ENCODE measurements at places on chromosomes 11 and 22. TPM values are rescaled to one million over a fixed set of nuclear protein-coding genes. Genes with fewer than 3 reads are reported as not detected.

The GAL3ST3 gene
- total RNA-seq: 17.2 TPM

The RANGAP1 gene
- total RNA-seq: 41.9 TPM

The PLAAT3 gene
- 3.1 TPM for total RNA-seq

The NXPE2 gene
- total RNA-seq: 0.94 TPM

The SESN3 gene
- total RNA-seq: 94.2 TPM

The OR52A1 gene
- total RNA-seq: not detected

The OR4C11 gene
- not detected for total RNA-seq
